ENCODE measurements at places on chromosomes 16 and 17.

- DNase-seq: no peak
Observed at GRCh38 chr16:50530277-50531236, 17.6 kb upstream of the NKD1 start.

DNA sequence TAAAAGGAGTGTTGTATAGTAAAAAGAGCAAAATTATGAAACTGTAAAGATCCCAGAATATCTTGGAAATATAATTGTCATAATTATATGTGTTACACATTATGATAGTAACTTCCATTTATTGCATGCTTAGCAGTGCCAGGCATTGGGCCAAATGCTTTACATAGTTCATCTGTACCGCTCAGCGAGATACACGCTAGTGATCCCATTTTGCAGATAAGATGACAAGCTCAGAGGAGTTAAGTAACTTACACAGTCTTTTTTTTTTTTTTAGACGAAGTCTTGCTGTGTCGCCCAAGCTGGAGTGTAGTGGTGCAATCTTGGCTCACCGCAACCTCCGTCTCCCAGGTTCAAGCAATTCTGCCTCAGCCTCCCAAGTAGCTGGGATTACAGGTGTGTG, 6.8 kb upstream of the EZH1 start:
- DNase-seq: no peak

DNA sequence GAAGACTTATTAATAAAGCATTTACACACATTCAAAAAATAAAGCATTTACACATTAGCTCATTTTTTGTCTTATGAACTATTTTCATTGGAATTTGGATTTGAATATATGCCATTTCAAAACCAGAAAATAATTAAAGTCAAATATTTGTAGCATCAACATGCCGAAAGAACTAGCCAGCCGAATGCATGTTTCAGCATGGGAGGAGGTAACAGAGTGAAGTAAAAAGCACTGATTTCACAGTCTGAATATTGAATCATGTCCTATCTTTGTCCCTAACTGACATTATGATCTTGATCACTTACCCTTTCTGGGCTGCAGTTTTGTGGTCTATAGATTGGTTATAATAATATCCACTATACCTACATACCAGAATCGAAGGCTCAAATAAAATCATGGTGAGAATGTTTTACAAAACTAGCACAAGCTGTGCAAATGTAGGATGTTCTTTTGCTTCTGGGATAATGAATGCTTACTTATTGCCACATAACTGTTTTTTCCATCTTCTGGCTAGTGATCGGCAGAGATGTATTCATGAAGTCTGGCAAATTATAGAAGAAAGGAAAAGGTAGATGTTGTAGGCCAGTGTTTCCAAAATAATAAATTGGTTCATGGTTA, 84.7 kb downstream of the TUBD1 start:
- DNase-seq: no peak

- DNase-seq: no peak
Observed at GRCh38 chr16:12501707-12502457, 301.8 kb downstream of the CPPED1 start.

DNA sequence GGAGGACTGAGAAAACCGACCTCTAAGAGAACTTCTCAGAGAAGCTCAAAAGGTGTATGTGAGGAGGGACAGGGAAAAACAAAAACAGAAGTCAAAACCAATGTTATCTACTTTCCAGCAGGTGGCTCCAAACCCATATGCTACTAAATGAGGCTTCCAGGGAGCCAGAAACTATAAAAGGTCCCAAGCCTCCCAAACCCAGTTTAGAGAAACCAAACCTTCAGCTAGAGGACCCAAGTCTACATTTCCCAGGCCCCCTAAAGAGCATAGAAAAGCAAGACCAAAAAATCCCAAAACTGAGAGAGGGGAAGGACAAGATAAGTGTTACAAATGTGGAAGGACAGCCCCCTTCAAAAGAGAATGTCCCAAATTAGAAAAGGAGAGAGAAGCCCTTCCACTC, 3.7 kb downstream of the HPR start:
- peak; percentile 37 for DNase-seq

All from inflammatory macrophage (primary cell).